Uterus (tissue), 4 donors: ENCODE measurements at places on chromosomes 7 and 10. TPM values are rescaled to one million over a fixed set of nuclear protein-coding genes. Genes with fewer than 3 reads are reported as not detected.

PTPN20 gene
- total RNA-seq, result not detected

HDAC9 gene
- 54.8 TPM for total RNA-seq

C7orf33 gene
- not detected for total RNA-seq

VSIR gene
- total RNA-seq, result 127 TPM

OR2A5 gene
- total RNA-seq, result not detected

TMEM178B gene
- 0.76 TPM for total RNA-seq

ERLIN1 gene
- total RNA-seq, result 44.8 TPM

VPS37D gene
- total RNA-seq, result 8.8 TPM

ANKRD7 gene
- 4.8 TPM for total RNA-seq

RBP4 gene
- 0.90 TPM for total RNA-seq

CFAP46 gene
- total RNA-seq, result 0.91 TPM

KIF11 gene
- 31.0 TPM for total RNA-seq

SSC4D gene
- total RNA-seq, result 0.37 TPM

OR6V1 gene
- total RNA-seq, result not detected

AS3MT gene
- 0.51 TPM for total RNA-seq

SPDYE5 gene
- not detected for total RNA-seq

CALCR gene
- total RNA-seq, result 0.26 TPM

CCDC172 gene
- not detected for total RNA-seq

PLEKHS1 gene
- not detected for total RNA-seq

CNTNAP2 gene
- total RNA-seq, result 16.0 TPM

ANKRD30A gene
- not detected for total RNA-seq

TMEM184A gene
- 0.64 TPM for total RNA-seq

GRM3 gene
- not detected for total RNA-seq

CCL24 gene
- not detected for total RNA-seq

ASZ1 gene
- not detected for total RNA-seq

AGAP6 gene
- total RNA-seq, result 17.9 TPM

PCGF5 gene
- 60.4 TPM for total RNA-seq

TRIM74 gene
- not detected for total RNA-seq

ACTL6B gene
- not detected for total RNA-seq

ZNF746 gene
- total RNA-seq, result 30.5 TPM

CPN1 gene
- total RNA-seq, result not detected

EVX1 gene
- not detected for total RNA-seq

CPA2 gene
- total RNA-seq, result not detected

SLC16A12 gene
- total RNA-seq, result 0.73 TPM

NCF1 gene
- not detected for total RNA-seq

TMUB1 gene
- 13.6 TPM for total RNA-seq

HOXA5 gene
- 22.9 TPM for total RNA-seq

OLAH gene
- total RNA-seq, result not detected
